ENCODE measurements at places on chromosomes 11 and 22. TPM values are rescaled to one million over a fixed set of nuclear protein-coding genes. Genes with fewer than 3 reads are reported as not detected.

GRCh38 chr11:126679033-126679432 is 321.5 kb downstream of the KIRREL3 start:
- H3K4me3 ChIP-seq, result no peak overlapping the region
- no peak overlapping the region for H3K27ac ChIP-seq
- DNase-seq, result no peak

DNA sequence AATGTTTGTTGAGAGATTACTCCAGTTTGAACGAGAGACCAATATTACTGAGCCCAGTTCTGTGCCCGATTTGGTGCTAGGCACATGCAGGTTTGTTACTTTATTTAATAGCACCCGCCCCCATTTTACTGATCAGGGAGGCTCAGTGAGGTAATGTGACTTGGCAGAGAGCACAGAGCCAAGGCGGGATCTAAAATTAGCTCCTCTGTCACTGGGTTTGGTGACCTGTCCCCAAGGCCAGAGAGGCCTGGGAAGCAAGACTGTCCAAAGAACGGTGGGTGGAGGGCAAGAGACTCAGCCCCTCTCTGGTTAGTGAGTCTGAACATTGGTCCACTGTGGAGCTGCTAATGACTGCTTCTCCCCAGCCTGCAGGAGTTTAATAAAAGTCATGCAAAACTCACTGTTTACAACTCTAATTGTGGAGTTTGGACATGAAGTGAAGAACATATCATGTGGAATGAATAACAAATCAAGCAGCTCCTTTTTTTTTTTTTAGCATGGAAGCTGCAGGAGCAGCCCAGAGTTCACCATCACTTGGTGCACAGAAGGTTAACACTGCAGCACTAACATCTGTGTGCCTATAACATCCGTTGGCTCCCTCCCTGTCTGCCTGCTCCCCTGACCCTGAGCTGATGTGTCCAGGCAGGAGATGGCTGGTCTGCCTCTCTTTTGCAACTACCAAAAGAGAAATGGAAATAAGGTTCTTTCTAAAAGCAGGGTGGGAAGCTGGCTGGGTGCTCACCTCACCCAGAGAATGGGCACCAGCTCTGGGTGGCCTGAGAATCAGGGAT is 39.0 kb downstream of the CSNK2A3 start:
- no peaks in the 10 kb centered on the region for H3K4me1 ChIP-seq
- no peak overlapping the region for H3K27ac ChIP-seq
- no peak overlapping the region for H3K4me3 ChIP-seq
- no peaks in the 10 kb centered on the region for H3K36me3 ChIP-seq
- H3K27me3 ChIP-seq, result no peaks in the 10 kb centered on the region
- no peak for DNase-seq

DNA sequence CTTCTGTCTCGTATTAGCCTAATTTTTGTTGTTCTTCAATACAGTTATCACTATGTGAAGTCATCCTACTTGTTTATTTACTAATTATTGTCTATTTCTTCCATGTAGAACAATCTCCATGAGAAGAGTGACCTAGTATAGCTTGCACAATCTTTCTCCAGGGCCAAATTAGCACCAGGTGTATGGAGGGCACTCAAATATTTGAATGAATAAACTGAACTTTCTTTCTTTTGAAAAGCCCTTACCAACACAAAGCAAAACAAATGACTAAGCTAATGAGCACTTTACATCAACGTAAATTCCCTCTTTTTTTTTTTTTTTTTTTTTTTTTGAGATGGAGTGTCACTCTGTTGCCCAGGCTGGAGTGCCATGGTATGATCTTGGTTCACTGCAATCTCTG is 34.2 kb downstream of the ABTB2 start:
- H3K4me1 ChIP-seq, result peaks cover 5% of the 10 kb centered on the region
- no peaks in the 10 kb centered on the region for H3K27me3 ChIP-seq
- H3K36me3 ChIP-seq, result no peaks in the 10 kb centered on the region
- H3K27ac ChIP-seq, result no peak overlapping the region

- peaks cover 43% of the 10 kb centered on the region for H3K36me3 ChIP-seq
- peak overlapping the region; percentile 70 for H3K4me3 ChIP-seq
- peaks cover 12% of the 10 kb centered on the region for H3K4me1 ChIP-seq
- no peaks in the 10 kb centered on the region for H3K27me3 ChIP-seq
- no peak for DNase-seq
- peak overlapping the region; percentile 93 for H3K27ac ChIP-seq
Observed at GRCh38 chr11:62599901-62600300, 1.8 kb downstream of the MTA2 start.

DNA sequence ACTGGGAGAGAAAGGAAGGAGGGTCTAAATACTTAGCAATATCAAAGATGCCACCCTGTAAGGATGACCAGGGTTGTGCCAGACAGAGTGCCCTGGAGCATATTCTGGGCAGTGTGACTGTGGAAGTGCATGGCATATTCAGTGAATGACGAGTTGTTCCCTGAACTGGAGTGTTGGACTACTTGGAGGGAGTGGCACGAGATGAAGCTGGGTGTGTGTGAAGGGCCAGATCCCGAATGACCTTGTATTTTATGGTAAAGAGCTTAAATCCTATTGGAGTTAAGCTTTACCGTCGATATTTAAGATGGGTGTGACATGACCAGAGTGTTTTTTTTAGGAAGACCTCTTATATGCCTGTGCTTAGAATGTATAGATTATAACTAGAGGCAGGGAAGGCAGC is 48.8 kb downstream of the STIM1 start:
- H3K36me3 ChIP-seq, result no peaks in the 10 kb centered on the region
- H3K4me3 ChIP-seq, result no peak overlapping the region
- H3K27ac ChIP-seq, result no peak overlapping the region
- H3K27me3 ChIP-seq, result no peaks in the 10 kb centered on the region
- H3K4me1 ChIP-seq, result peaks cover 12% of the 10 kb centered on the region

- peaks cover 38% of the 10 kb centered on the region for H3K4me1 ChIP-seq
- H3K27me3 ChIP-seq, result no peaks in the 10 kb centered on the region
- no peak overlapping the region for H3K27ac ChIP-seq
- H3K36me3 ChIP-seq, result no peaks in the 10 kb centered on the region
Observed at GRCh38 chr11:35798983-35799382, 136.4 kb downstream of the TRIM44 start.

DNA sequence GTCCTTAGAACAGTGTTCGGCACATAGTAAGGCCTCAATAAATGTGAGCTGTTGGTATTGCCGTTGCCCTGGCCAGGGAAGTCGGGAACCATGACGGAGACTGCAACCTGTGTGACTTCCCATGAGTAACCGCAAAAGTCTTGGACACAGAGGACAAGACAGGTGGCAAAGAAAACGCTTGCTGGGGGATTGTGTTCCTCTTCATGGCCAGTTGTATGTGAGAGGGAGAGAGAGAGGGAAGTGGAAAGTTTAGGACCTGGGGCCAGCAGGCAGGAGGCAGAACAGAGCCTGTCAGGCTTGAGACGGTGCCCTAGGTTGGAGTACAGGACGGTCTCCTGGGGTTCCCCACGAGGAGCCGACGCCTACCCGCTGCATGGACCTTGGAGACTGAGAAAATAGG is 90.2 kb downstream of the CEP164 start:
- no peaks in the 10 kb centered on the region for H3K27me3 ChIP-seq
- H3K4me1 ChIP-seq, result no peaks in the 10 kb centered on the region
- H3K4me3 ChIP-seq, result no peak overlapping the region

DNA sequence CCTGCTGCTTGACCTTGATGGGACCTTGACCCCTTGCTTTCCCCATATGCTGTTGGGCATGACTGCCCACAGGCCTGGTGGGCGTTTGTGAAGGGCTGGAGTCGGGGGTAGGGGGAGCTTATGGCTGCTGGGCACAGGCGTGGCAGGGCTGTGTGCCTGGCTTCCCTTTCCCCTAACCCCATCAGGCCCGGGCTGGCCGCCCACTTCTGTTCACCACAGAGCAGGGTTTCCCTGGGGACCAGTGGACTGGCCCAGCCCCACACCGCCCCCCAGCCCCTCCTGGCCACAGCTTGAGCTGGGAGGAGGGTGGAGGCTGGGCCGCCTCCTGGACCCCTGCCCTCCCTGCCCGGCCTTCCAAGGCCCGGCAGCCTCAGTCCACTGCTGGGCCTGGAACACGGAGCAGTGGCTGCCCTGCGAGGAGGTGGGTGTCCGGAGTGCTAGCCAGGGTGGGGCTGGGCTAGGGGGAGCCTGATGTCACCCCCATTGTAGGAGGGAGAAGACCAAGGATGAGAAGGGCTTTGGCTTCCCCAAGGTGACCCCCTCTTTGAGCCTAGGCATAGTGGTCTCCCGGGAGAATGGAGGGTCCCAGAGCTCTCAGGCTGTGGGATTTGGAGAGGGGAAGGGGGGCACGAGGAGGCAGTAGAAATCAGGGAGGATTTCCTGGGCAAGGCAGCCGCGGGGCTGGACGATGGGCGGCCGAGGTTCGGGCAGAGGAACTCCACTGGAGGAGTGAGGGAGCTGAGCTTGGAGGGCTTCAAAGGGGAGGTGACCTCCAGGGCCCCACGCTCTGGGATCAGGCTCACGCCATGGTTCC is at the start of gene AIFM3:
TSS of gene AIFM3 (plus strand) at position 373 of the 814 bp plus-strand sequence. CDS start 690 bp downstream, outside the sequence.
- H3K27ac ChIP-seq, result no peak within 1 kb of the TSS
- H3K4me3 ChIP-seq, result no peak within 1 kb of the TSS
- no peaks in the 10 kb centered on the region for H3K36me3 ChIP-seq
- peak; percentile 46 for DNase-seq
- no peaks in the 10 kb centered on the region for H3K27me3 ChIP-seq

GRCh38 chr11:14435717-14436512 is 63.7 kb downstream of the COPB1 start:
- no peak for DNase-seq
- no peaks in the 10 kb centered on the region for H3K4me1 ChIP-seq
- H3K4me3 ChIP-seq, result no peak overlapping the region
- H3K27me3 ChIP-seq, result no peaks in the 10 kb centered on the region

DNA sequence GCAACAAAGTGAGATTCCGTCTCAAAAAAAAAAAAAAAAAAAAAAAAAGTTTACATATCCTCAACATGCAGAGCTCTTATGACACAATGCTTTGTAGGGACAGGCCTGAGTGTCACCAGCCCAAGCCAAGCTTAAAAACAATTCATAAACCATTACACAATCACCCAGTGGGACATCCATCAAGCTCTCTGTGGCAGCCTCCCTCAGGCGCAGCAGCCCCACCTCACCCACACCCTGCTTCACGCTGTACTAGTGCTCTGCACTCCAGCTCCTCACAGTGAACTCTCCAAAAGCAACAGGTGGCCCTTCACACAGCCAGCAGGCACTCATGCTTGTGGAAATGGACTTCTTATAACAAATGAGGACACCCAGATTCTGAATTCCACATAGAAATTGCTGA is 3.5 kb upstream of the FOXRED2 start:
- H3K4me1 ChIP-seq, result peaks cover 15% of the 10 kb centered on the region
- DNase-seq, result no peak
- H3K27me3 ChIP-seq, result no peaks in the 10 kb centered on the region
- H3K36me3 ChIP-seq, result peaks cover 38% of the 10 kb centered on the region
- H3K4me3 ChIP-seq, result no peak overlapping the region

GRCh38 chr11:103110391-103110790 is 1.2 kb downstream of the DYNC2H1 start:
- peaks cover 10% of the 10 kb centered on the region for H3K36me3 ChIP-seq
- DNase-seq, result no peak
- H3K27me3 ChIP-seq, result no peaks in the 10 kb centered on the region
- H3K27ac ChIP-seq, result peak overlapping the region; percentile 74

DNA sequence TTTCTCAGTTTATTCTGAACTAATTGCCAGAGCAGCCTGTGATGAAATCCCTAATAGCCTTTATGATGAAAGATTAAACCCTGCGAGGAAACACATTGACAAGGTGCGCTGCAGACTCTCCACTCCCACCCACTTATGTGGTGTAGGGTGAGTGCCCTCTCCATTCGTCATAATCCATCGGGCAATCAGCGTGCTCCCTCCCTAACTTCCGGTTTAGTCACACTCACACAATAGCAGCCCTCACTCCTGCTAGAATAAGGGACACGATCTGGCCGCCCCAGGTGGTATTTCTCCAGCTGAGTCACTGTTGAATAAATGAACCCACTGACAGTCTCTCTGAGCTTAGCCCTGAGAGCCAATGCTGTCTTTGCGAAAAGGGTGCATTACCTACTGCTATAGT is 188.3 kb downstream of the OPCML start:
- DNase-seq, result no peak
- H3K4me1 ChIP-seq, result no peaks in the 10 kb centered on the region
- no peaks in the 10 kb centered on the region for H3K36me3 ChIP-seq
- H3K27me3 ChIP-seq, result no peaks in the 10 kb centered on the region

DNA sequence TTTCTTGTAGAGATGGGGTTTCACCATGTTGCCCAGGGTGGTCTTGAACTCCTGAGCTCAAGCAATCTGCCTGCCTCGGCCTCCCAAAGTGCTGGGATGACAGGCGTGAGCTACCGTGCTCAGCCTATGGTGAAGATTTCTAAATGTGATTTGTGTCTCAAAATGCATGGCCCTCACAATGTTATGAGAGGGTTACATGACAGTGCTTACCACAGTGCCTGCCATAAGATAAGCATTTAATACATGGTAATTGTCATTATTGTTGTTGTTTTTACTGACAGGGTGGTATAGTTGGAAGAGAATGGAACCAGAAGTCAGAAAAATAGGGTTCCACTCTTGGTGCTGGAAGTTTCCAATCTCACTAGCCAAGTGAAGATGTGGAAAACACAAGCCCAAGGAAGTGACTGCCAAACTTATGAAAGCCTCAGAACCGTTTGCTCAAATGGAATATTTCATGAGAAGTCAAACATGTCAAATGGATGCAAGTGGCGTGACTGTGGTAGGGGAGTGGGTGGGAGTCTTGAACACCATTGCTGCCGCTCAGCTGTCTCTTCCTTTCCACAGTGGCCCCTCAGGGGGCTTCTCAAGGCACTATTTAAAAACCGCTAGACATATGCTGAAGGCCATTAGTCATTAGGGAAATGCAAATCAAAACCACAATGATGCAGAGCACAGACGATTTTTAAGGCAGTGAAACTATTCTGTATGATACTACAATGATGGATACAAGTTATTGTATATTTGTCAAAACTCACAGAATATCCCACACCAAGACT is 29.1 kb upstream of the LMO2 start:
- H3K27me3 ChIP-seq, result peaks cover 19% of the 10 kb centered on the region
- H3K4me3 ChIP-seq, result no peak overlapping the region
- no peaks in the 10 kb centered on the region for H3K36me3 ChIP-seq
- no peak overlapping the region for H3K27ac ChIP-seq

The P2RY2 gene
- polyA plus RNA-seq, result 0.12 TPM

The B3GAT1 gene
- polyA plus RNA-seq, result 0.15 TPM

The VSTM5 gene
- polyA plus RNA-seq, result 0.12 TPM

The WDR74 gene
- 132 TPM for polyA plus RNA-seq

The FJX1 gene
- 34.5 TPM for polyA plus RNA-seq
